ENCODE measurements at places on chromosomes 5 and 9.
A peak's percentile ranks its signal among the peaks of the same experiment; 100 is the strongest.

- DNase-seq, result no peak
Observed at GRCh38 chr5:79032031-79032695, 37.3 kb downstream of the DMGDH start.

- DNase-seq, result no peak
Observed at GRCh38 chr5:135344349-135344748, 54.7 kb downstream of the MACROH2A1 start.

DNA sequence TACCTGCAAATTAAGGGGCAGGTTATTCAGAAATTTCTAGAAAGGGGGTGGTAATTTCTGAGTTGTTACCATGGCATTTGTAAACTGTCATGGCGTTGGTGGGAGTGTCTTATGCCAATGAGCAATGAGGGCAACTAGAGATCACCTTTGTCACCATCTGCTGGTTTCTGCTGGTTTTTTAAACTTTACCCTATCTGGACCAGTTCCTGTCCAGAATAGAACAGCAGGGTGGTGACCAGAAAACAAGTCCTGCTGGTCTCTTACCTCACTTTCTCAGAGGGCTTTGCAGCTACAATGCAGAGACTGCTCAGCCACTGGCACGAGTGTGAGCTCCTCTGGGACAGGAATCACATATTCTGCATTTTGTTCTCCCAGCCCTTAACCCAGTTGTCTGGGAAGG, 51.4 kb downstream of the FAM114A2 start:
- no peak for DNase-seq

GRCh38 chr9:70494221-70494620, 79.8 kb upstream of the KLF9 start:
- DNase-seq, result no peak

- DNase-seq, result no peak
Observed at GRCh38 chr5:112532654-112533360, 113.7 kb upstream of the EPB41L4A start.

- no peak for DNase-seq
Observed at GRCh38 chr5:157993201-157993600, 134.3 kb upstream of the CLINT1 start.

DNA sequence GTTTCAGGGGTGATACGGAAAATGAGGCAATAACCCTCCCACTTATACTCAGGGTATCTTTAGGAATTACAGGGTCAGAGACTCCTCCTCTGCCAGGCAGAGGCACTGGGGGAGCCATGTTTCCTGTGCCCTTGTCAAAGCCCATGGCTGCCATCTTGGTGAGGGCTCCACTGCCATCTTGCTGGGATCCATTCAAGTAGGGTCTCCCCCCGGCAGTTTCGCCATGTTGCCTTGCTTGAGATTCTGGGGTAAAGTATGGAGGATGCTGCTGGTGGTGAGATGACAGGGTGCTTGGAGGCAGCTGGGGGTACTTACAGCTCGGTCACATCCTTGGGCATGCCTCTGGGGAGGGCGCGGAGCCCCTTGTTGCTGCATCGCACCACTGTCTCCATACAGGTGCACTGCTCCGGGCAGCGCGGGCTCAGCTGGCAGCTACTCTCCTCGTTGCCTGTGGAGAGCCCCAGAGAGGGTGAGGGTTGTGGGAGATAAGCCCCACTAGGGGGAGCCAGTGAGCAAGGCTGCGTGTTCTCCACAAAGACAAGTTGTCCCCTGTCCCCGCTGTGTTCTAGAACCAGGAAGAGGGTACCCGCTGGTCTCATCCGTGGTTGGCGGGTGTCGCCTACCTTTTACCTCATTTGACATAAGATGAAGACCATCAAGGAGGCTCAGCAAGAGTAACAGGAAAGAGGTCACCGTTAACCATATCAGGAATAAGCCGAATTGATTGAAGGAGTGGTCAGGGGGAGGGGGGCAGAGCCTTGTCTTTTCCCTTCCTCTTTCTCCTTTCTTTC, 169.0 kb upstream of the PANK3 start:
- peak; percentile 19 for DNase-seq

DNA sequence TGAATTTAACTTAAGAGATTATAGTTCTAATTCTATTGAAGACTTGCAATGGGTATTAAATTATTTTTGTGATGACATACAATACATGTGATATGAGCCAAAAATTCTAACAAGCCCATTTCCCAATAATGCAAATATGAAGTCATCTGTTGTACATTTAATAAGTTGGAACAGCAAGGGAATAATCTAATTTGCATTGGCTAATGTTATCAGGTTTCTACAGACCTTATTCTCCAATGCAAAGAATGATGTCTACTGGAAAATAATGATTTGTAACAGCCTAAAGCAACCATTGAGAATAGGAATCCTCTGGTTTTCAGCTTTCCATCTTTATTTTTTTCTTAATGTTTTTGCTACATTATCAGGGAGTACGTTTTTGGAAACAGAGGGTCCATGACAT, 89.1 kb upstream of the MINAR2 start:
- DNase-seq, result no peak

- DNase-seq, result no peak
Observed at GRCh38 chr9:121840838-121841760, 189.7 kb downstream of the DAB2IP start.

- DNase-seq, result no peak
Observed at GRCh38 chr5:108696951-108697715, 50.6 kb upstream of the FER start.

DNA sequence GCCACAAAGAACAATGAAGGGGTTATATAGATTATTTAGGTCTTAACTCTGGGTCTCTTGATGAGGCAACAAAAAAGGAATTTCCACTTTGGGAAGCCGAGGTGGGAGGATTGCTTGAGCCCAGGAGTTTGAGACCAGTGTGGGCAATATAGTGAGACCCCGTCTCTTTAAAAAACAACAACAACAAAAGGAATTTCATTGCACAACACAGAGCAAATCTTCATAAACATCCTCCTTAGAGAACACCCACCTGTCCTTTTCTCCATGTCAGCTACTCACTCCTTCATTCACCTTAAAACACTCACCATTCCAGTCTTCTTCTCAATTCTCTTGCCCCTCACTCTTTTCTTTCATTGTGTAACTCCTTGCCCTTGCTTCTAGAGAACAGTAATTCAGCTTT, 39.8 kb upstream of the CEMIP2 start:
- no peak for DNase-seq

DNA sequence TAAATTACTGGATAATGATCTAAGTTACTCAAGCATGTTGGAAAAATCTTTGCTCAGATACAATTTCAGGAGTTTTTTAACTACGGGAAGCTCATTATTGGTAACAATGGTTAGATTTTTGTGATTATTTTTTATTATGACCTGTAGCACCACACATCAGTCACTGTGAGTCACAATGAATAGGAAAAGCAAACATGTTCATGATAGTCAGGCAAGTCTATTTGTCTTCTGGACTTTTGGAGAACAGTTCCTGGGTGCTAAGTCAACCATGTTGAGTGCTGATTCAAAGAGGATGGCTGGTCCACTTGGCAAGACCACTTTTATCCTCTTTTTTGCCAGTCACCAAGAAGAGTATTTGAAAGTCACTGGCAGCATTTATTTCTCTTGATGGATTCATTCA, 403.2 kb downstream of the KIF4B start:
- no peak for DNase-seq

DNA sequence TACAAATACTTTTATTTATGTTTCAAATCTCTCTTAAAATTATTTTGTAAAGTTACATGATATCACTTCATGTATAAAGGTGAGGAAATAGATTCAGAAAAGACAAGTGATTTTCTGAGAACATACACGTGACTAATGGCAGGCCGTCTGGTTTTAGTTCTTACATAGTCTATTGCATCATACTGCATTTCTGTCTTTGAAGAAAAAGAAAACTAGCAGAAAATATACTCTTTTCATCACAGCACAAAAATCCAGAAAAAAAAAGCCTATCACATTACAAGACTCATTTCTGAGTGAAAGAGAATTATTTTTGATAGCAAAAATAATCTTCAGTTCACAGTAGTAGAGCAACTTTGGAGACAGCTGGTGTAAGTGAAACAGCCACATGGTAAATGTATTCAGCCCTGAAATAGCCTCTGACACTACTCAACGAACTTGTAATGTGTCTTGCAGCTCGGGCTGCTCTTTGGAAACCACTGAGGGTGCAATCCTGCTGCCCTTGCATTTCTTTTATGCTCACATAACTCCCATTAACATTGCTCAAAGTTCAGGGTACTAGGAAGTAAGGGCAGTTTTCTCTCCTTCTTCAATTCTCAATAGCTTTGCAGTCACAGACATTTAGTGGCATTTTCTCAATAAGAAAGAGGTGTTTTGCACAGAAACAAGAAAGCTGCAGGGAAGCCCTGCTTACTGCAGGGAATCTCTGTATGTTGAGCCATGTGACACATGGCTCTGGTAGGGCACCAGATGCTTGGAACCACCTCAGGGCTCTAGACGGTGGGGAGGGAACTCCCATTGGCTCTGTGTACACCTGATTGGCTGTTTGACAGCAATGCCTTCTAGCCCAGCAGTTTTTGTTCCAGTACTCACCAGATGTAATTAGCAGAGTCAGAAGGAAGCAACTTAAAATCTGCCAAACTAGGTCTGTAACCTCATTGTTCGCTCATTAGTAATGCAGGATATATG, 845.3 kb upstream of the PTPRD start:
- DNase-seq, result no peak

GRCh38 chr5:10671041-10672008, 89.7 kb downstream of the DAP start:
- no peak for DNase-seq

GRCh38 chr9:26210338-26210851, 532.2 kb upstream of the TUSC1 start:
- DNase-seq, result no peak

GRCh38 chr9:92897323-92897722, 19.5 kb upstream of the ZNF484 start:
- no peak for DNase-seq

GRCh38 chr9:138046641-138047301, 169.2 kb downstream of the CACNA1B start:
- no peak for DNase-seq

- no peak for DNase-seq
Observed at GRCh38 chr9:92717201-92718085, 47.2 kb downstream of the BICD2 start.

DNA sequence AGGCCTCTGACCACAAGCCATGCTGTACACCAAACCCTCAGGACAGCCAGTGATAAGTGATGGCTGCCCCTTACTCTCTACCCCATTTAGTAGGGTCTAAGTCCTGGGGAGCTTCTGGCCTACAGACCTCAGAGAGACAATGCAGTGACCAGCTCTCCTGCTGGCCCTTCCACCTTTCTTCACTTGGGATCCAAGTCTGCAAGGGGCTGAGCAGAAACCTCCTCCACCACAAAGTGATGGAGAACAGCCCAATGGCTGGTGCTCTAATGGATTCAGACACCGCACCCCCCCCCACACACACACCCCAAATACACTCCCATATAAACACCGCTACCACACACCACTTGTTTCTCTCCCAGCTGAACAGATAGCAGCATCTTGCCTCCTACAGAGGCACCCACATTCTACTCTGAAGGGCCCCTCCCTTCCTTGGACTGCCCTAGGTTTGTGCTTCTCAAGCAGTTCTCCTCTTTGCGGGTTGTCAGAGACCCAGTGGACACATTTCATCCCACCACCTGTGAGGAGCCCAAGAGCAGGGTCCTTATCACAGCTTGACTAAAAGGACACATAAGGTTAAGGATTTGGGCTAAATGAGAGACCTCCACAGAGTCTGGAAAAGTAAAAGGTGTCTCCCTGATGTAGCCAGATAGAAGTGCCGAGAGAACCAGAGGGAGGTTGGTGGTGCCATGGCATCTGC, 1.3 kb upstream of the PDLIM4 start:
- no peak for DNase-seq

GRCh38 chr9:84323858-84324257, 16.7 kb downstream of the SLC28A3 start:
- DNase-seq, result no peak

- DNase-seq, result no peak
Observed at GRCh38 chr9:109558718-109559151, 60.6 kb upstream of the PTPN3 start.

DNA sequence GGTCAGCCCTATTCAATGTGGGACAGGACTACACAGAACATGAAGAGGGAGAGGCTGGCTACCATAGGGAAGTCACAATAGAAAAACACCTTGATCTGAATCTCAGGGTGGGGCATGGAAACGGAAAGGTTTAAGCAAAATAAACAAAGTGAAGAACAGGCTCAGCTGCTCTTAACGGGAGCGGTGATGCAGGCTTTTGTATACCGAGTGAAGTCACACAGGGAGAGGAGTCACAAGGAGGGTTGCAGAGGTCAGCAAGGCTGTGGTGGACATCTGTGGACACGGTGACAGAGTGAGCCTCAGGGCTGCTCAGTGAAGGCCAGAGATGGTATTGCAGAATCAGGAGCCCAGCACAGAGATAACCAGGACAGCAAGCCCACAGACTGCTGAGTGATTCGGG, 30.6 kb upstream of the SEMA4D start:
- no peak for DNase-seq

- no peak for DNase-seq
Observed at GRCh38 chr5:154970759-154971158, 29.9 kb downstream of the MRPL22 start.

DNA sequence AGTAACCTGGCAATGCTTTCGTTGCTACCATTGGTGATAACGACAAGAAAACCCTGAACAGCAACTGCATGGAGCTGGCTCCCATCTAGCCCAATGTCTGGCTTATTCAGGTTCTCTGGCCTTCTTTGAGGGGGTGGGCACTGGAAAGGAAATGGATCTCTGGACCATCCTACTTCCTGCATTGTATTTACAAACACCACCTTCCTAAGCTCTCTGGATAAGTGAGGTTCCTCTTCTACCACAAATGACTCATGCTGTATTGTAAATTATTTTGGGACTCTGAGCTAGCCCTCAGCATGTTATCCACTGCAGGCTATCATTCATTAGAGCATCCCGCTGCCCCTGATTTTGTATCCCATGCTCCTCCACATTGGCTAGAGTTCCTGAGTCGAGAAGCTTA, 136.9 kb upstream of the KLF9 start:
- DNase-seq, result no peak

GRCh38 chr5:33738097-33738496, 153.7 kb downstream of the ADAMTS12 start:
- no peak for DNase-seq

GRCh38 chr9:137390553-137391410, 32.2 kb downstream of the EXD3 start:
- DNase-seq, result no peak

GRCh38 chr5:32960340-32961058, 249.4 kb downstream of the NPR3 start:
- DNase-seq, result no peak

DNA sequence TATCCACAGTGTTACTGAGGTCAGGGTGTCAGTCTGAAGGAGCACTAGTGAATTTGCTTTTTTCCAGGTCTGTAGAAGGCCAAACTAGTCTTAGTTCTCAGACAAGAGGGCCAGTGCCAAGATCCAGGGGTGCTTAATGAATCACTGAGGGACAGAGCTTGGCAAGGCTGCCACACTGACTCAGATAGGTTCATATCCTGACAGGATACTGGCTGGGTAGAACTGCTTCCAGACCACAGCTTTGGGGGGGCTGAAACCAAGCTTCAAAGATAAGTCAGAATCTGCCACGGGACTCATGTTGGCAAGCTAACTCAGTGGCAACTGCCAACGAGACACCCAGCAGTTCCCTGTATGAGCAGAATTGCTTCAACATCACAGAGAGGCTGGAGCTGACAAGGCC, 1125.4 kb downstream of the EFNA5 start:
- no peak for DNase-seq

GRCh38 chr5:129135633-129136032, 41.1 kb downstream of the ISOC1 start:
- no peak for DNase-seq

GRCh38 chr5:134584662-134585061, 48.0 kb downstream of the SAR1B start:
- no peak for DNase-seq
